ENCODE measurements at places on chromosomes 16 and 17. TPM values are rescaled to one million over a fixed set of nuclear protein-coding genes. Genes with fewer than 3 reads are reported as not detected.

TBX2 gene
- 13.1 TPM for total RNA-seq

KIF19 gene
- 0.22 TPM for total RNA-seq

SNTB2 gene
- total RNA-seq = 12.3 TPM

MEOX1 gene
- total RNA-seq = 8.5 TPM

DNA sequence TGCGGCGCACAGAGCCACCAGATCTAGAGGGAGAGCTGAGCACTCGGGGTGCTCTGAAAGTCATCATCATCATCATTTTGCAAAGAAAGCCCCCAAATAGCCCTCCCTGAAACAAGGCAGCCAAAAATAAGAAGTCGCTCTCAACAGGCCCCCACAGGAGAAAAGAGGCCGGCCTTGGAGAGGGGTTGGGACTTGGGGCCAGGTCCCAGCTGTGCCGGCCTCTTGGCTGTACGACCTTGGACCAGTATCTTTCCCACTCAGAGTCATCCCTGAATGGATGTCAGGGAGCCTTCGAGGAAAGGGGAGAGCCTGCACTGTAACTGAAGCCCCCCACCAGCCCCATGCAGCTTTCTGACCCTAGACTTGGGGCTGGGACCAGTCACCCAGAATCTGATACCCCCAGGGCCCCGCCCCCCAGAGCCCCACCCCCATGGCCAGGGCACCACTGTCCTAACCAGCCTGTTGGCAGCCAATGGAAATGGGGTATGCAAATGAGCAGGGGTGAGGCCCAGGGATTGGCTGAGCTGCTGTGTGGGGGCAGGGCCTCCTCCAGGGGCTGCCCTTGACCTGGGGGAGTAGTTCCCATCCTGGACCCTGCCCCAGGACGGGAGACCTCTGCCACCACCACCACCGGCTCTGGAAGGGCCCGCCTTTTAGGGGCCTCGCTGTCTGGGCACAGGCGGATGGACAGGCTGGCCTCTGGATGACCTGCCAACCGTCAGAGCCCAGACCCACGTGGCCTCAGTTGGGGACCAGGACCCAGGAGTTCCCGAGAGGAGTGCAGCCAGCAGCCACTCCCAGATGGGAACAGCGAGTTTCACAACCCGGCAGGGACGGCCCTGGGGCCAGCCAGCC, 15.4 kb downstream of the ZFPM1 start:
- DNase-seq = no peak

DNA sequence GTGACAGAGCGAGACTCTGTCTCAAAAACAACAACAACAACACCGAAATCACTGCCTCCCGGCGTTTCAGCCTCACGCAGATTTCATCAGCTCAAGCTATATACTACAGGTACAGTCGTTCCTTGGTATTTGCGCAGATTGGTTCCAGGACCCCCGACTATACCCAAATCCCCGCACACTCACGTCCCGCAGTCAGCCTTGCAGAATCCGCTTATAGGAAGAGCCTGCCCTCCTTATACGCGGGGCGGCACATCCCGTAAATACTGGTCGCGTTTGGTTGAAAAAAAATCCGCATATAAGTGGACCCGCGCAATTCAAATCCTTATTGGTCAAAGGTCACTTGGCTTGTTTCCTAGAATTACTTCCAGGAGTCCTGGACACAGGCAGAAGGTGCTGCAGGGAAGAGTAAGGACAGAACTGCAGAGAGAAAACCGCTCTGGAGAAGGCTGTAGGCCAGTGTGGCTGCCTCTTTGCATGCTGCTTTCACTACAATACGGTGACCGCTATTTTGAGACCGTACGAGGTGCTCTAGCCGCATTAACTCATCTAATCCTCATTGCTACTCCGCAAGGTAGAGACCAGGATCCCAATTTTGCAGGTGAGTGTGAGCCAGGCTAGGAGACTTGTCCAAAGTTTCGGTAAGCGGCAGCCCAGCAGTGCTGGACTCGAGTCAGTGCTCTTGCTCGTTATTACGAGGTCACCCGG, 718 bp downstream of the NDUFAB1 start:
- no peak for DNase-seq

DNA sequence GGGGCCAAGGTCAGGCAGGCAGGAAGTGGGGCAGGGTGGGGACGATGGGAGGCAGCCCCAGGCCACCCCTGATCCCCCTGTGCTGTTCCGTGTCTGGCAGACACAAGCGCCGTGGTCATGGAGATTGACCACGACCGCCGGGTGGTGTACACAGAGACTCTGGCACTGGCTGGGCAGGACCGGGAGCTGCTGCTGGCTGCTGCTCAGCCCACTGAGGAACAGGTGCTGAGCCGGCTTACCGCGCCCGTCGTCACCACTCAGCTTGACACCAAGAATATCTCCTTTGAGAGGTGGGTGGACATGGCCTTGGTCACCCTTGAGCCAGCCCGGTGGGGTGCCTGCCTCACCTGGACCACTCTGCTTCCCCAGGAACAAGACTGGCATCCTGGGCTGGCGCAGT, 13.7 kb downstream of the CORO6 start:
- no peak for DNase-seq

GRCh38 chr17:6476076-6476809, 32.0 kb downstream of the PIMREG start:
- DNase-seq = no peak

DNA sequence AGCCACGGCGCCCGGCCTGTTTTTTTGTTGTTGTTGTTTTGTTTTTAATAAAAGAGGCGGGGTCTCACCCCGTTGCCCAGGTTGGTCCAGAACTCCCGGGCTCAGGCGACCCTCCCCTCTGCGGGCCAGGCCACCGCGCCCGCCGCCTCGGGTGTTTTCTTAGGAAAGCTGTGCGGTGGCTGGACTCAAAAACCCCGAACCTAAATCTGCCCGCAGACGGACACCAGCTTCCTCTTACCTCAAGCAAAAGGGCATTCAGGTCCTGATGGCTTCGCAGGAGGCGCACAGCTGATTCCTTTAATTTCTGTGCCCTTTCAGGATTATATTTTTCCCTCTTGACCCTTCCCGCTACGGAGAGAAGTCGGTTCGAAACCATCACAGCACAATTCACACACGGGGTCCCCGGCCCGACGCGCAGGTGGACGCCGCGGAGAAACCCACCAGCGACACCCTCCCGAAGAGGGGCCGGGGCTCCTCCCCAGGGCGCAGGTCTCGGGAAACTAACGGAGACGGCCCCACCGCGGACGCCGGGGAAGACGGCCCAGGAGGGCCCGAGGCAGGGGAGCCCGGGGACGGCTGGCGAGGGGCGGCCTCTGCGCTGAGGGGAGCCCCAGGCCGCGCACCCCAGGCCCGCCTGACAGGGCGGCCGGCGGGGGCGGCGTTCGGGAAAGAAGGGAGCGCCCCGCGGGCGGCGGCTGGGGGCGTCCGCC, 653 bp downstream of the FANCA start:
- DNase-seq = no peak

DNA sequence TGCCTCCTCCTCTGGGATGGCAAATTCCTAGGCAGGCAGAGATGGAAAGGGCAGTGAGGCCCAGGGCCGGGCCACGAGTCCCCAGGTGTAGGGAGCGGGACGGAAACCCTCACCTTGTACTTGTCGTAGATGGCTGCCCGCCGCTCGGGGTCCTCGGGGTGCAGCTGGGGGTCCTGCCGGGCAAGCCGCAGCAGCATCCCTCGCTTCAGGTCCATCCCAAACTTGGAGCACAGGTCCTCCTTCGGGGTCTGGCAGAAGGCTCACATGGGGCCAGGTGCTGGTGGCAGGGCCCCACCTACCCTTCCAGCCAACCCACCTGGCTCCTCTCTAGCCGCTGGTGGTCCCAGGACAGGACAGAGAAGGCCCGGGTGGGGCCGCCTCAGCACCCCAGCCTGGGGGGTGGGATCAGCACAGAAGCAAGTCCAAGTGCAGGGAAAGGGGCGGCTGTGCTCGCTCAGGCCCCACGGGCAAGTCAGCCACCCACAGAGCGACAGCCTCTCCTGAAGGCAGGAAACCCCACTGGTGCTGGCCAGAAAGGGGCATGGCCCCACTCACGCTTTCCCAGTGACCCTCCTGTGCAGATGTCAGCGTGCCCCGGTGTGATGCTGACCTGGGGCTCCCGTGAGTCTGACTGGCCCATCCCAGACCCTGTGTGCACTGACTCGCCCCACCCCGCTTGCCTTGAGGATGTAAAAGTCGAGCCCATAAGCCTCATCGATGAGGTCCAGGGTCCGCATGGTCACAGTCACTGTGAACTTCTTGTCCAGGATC, 1.8 kb downstream of the MRPL28 start:
- peak; percentile 43 for DNase-seq

DNA sequence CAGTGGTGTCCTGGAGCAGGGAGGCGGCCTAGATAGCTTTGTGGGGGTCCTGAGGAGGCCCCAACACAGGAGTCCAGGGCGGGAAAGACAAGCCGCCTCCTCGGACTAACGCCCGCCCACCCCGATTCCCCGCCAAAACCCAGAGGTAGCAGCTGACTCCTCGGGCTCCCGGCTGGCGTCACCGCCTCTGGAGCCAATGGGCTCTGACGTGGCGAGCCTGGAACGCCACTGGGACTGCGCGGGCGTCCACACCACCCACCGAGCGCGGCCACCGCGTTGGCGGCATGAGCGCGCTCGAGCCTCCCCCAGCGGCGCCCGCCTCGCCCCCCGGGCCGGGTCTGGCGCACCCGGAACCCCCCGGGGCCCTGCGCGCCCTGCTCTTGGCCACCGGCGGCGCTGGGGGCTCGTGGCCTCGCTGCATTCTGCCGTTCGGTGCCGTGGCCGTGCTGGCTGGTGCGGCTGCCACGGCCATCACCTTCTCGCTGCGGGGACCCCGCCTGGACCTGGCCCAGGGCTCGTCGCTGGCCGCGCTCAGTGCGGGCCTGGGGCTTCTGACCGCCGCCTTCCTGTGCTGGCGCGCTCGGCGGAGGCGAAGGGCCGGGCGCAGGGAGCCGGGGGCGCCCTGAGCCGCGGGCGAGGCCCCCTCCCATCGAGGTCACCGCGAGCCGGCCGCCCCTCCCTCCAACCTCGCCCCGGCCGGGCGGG, 3.4 kb upstream of the NTN3 start:
- DNase-seq = peak; percentile 88

GRCh38 chr16:13909872-13910303, 10.1 kb upstream of the ERCC4 start:
- DNase-seq = peak; percentile 69

Measured in Right ventricle myocardium superior (tissue), 1 donor.